Effector memory CD4-positive, alpha-beta T cell (primary cell): ENCODE measurements at places on chromosomes 2 and 18.

DNA sequence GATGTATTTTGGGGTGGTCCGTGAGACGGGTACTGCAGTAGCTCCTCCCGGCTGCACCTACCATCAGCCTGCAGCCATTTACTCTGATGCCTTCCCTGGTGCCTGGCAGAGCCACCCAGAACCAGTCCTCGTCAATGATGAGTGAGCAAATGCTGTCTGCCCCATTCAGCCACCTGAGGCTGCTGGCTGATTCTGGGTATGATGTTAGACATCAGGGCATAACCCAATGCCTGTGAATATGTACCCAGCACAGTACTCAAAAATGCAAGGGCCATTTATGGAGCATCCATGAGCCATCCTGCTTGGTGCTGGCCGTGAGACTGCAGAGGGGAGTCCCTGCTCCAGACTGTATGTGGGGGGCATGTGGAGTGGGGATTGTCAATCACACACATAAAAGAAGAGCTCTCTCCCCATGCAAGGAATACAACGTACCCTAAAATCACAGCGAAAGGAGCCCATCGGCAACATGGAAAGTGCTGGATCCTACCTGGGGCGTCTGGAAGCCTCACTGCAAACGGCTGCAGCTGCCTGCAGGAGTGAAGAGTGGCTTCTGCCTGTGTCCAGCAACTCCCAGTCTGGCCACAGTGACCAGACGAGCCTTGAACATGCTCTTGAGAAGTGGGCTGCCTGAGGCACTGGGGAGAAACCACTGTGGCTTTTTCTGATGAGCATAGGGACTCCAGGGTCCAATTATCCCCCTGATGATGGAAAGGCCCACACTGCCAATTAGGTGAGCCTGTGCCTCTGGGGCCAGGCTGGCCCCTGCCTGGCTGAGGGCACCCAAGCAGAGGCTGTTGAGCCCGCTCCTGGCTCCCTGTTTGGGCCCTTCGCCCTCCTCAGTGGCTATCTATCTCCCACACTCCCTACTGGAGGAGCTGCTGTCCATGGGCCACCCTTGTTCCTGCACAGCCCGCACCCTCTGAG lies 2.4 kb upstream of the OR6B2 start:
- DNase-seq, result no peak

DNA sequence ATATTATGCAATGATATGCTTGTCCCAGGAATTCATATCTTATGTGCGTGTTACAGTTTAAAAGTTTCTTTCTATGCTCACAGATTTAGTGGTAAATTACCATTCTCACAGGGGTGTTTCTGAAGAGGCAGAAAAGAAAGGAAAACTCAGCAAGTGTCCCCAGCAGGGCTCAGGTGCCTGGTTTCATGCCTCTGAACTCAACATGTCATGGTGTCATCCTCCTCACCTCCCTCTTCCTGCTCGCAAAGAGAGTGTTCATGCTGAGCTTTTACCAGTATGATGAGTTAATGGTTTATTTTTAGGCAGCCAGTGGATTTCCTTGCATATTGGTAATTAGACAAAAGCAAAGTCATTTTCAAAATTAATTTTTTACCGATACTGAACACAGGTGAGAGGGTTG lies 492.9 kb upstream of the ZEB2 start:
- no peak for DNase-seq

DNA sequence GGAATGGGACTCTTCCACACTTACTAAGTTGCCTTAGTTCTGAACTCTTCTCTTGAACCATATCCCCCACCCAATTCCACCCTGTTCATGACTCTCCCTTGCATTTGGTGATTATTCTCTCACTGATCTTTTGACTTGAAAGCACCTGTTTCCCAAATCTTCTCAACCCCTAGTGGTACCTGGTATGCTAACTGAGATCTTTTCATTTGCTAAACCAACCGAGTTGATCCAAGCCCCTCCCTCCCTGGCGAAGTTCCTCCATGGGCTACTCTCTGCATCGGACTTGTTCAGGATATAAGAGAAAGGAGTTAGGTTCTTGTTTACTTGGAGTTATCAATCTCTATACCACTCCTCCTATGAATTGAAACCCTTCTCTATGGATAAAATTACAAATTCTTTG lies 593.5 kb downstream of the BCL11A start:
- no peak for DNase-seq

GRCh38 chr2:111701266-111701665 lies 182.7 kb downstream of the ANAPC1 start:
- DNase-seq, result no peak

GRCh38 chr18:75070625-75071483 lies 138.1 kb downstream of the PTGR3 start:
- DNase-seq, result peak; percentile 65

GRCh38 chr2:100275200-100275589 lies 47.1 kb downstream of the LONRF2 start:
- DNase-seq, result no peak

GRCh38 chr2:238425505-238425978 lies 1.2 kb upstream of the ASB1 start:
- no peak for DNase-seq

DNA sequence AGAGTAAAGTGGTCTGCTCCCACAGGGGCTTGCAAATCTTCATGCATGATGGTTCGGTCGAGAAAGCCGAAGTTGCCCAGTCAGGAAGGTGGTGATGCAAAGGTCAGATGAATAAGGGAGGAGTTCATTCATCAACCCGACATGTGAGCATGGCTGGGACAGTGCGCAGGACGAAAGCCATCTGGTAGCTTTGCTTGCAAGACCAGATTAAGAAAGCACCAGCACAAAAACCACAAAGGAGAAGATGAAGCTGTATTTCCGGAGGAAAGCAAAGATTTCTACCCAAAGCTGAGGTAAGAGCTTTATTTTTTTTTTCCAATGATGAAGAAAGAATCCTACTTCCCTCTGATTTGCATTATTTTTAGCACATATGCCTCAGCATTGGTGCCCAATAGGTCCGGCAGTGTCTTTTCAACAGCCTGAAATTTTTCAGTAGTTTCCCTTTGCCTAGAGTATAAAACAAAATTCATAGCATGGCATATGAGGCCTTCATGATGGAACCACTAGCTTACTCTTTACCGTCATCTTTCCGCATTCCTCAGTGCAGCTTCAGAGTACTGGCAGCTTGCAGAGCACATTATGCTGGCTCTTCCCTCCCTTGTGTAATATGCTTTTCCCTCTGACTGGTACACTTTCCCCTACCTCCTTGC lies 112.0 kb upstream of the THOC1 start:
- DNase-seq, result no peak

DNA sequence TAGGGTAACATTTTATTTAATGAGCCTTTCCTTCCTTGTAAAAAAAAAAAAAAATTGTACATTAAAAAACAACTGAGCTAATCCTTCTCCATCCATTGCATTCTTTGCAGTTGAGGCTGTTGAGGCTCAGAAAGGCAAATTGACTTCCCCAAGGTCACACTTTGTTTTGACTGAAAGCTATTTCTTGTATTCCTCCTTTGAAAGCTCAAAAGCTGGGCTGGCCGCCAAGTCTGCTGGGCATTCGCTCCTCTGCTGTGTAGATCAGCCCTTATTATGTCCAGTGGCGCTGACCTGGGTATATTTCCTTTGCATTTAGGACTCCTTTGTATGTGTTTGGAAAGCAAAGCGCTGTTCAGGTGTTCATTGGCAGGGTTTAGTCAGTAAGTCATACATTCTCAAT lies 44.0 kb downstream of the SGPP2 start:
- no peak for DNase-seq

DNA sequence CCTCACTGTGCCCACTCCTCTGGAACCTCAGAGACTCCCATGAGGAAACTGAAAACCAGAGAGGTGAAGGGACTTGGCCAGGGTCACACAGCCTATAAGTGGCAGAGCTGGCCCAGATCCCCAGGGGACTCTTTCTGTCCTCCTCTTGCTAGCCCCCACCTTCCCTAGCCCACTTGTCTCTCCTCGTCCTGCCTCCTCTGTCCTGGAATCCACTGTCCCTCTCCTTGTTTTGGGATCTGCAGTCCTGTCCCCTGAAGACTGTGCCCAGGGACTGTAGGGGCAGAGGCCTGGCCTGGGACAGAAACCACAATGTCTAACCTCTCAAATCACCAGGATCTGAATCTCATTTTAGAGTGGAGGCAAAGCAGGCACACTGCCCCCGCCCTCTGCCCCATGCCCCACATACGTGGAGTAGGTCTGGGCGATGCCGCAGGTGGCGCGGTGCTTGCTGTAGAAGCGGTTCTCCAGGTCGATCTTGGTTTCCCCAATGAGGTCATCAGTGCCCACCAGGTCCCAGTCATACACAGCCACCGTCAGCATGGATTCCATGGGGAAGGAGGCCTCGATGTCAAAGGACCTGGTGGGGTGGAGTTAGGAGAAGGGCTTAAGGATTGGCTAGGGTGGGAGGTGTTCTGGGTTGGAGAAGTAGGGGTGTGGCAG lies 12.5 kb downstream of the OTOF start:
- no peak for DNase-seq

- no peak for DNase-seq
These were observed 50.7 kb downstream of the CIB4 start for GRCh38 chr2:26590508-26590907.

GRCh38 chr2:28407976-28408690 lies 15.5 kb downstream of the FOSL2 start:
- DNase-seq, result no peak

DNA sequence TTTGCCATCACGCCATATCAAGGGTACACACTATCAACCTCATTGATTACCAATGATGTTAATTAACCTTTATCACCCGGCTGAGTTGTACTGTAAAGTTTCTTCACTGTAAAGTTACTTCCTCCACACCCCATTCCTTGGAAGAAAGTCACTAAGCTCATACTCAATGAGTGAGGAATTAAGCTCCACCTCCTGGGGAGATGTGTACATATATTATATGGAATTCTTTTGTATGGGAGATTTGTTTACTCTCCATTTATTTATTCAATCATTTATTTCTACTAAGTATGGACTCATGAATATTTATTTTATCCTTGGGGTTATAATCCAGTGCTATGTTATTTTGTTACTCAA lies 56.8 kb downstream of the C2orf74 start:
- no peak for DNase-seq

- peak; percentile 38 for DNase-seq
These were observed at the start of gene DAW1 for GRCh38 chr2:227871375-227871791. Gene DAW1 (plus strand): TSS chr2:227871631. CDS start chr2:227871690, 59 bp downstream.
